ENCODE measurements at places on chromosomes 3 and 15.
A peak's percentile ranks its signal among the peaks of the same experiment; 100 is the strongest.

DNA sequence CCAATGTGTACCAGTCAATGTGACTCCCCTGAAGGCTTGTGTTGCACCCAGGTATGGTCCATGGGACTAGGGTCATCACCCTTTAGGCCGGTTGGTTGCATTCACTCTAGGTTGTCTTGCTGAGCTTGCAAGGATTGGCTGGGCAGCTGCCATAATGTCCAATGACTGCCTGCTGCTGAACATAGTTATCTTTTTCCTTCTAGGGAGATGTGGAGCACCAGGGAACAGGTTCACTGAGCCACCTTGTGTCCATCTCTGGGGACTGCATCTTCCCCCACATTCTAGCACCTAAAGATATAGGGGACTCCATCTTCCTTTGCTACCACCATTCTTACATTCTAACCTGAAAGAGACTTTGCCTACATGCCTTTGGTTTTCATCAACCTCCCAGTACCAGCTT, 580.4 kb upstream of the TBL1XR1 start:
- no peak for DNase-seq

DNA sequence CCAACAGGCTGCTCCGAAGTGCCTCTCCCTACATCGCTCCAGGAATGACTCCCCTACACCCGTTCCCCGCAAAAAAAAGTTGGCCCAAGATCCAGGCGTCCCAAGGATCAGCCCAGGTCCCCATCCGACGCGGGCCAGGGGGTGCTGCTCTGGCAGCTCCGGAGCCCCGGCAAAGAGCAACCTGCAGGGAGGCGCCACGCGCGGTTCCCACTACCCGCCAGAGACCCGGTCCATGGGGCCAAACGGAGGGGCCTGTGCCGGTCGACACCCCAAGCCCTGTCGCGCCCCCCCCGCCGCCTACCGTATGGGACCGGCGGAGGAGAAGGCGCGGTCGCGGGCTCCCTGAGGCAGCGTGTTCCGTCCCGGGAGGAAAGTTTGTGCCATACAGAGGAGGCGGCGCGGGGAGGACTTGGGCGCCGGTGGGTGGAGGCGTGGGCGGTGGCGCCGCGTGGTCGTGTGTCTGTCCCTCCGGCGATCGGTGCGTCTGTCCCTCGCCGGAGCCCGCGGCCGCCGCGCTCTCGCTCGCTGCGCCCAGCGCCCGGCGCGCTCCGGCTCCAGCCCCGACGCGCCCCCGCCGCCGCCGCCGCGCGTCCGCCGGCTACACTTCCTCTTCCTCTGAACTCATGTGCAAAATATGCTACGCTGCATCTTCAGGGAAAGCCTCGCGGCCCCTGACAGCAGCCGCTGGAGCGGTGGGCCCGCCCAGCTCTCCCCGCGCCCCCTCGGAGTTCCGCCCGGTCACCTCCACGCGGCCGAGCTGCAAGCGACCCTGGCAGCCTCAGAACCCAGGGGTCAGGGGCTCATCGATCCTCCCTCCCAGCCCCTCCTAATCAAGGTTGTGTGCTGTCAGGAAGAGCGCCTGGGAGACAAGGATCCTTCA, at the start of gene RFTN1:
Gene RFTN1 (minus strand): TSS at position 559 of the 880 bp plus-strand sequence. CDS start 19,830 bp downstream, outside the sequence.
- peak; percentile 60 for DNase-seq

GRCh38 chr15:84143753-84144314, 91.7 kb upstream of the GOLGA6L4 start:
- no peak for DNase-seq

GRCh38 chr3:101144105-101144504, 150.9 kb upstream of the ABI3BP start:
- DNase-seq: no peak

DNA sequence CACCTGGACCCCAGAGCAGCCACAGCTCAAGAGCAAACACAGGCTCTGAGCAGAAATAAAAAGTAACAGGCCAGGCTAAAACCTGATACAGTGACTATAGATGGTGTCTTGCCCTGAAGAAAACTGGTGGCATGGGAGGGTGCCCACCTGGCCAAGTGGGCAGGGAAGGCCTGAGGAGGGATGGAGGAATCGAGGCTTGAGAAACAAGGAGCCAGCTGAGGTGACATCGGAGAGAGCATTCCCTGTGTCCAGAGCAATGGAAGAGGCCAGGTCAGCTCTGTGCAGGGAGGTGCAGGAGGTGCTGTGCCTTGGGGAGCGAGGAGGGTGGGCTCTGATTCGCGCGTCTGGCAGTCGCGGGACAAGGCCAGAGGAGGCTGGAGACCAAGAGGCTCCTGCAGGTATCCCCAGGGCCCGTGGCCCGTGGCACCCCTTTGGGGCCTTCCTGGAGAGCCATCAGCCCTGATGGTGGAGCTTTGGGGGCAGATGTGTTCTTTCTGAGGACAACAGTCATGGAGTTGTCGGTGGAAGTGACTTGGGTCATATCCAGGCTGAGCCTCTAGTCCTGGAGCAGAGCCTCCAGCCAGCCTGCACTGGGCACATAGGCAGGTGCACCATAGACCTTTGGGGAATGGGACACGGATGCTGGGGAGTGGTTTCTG, 56.1 kb downstream of the PLXNA1 start:
- DNase-seq: no peak

DNA sequence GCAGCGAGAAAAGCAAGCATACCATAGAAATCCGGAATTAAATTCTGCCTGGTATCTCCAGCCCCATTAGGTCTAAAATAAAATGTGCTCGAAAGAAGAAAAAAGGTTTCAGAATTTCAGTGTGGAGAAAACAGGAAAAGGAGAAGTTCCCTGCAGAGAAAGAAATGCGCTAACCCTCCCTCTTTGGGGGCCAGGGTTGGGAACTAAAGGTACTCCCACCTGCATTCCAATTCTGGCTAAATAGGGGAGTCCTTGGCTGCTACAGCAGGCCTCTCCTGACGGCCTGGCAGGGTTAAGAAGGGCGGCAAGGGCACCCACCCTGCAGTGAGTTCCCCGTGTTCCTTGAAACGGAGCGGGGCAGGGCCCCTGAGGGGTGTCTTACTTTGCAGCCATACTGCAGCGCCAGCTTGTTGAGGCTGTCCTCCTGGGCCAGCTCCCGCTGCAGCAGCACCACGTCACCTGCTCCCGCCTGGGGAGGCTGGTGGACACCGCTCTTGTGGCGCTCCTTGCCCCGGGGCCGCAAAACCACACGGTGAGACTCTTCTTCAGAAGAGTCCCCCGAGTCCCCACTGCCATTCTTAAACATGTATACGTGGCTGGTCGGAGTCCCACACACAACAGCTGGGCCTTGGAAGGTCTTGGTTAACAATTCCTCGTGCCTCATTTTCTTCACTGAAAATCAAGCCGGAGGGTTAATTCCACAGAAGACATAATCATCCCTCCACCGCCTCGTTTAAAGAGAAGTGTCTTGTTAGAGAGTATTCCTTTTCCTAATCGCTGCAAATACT, 1.7 kb downstream of the LYSMD4 start:
- DNase-seq: no peak

GRCh38 chr15:26724381-26725150, 48.3 kb downstream of the GABRB3 start:
- no peak for DNase-seq
